Ovary (tissue), 10 donors: ENCODE measurements at places on chromosomes 5 and 9.

- DNase-seq = no peak
Measured at GRCh38 chr5:102971676-102972293, 148.2 kb downstream of the GIN1 start.

DNA sequence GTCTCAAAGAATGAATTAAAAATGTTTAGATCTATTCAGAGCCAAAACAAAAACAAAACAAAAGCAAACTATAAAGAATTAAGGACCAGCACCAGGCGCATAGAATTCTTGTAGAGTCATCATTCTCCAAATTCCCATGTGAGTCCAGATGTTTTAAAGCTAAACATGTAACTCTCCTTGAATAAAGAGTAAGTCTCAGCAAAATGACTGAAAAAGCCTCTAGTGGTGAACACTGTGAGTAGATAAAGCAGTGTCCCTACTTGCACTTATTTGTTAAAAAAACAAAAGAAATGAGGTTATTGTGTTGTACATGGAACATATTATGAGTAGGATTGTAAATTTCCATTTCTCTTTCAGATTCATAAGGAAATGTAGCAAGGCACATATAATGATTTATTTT lies 44.0 kb downstream of the NNT start:
- no peak for DNase-seq

DNA sequence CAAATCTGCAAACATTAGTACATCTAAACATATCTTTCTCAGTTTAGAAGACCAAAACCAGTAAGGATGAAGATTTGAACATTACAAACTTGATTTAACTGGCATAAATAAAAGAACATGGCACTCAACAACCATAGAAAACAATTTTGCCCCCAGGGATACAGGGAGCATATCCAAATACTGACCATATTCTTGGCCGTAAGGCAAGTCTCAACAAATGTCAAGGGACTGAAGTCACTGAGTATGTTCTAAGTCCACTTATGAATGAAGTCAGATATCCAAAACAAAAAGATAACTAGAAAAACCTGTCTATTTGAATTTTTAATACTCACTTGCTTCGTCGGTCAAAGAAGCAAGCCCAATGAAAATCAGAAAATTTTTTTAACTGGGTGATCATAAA lies 14.1 kb downstream of the FEM1C start:
- no peak for DNase-seq

GRCh38 chr5:173517648-173518047 lies 98.8 kb downstream of the BOD1 start:
- DNase-seq = no peak

DNA sequence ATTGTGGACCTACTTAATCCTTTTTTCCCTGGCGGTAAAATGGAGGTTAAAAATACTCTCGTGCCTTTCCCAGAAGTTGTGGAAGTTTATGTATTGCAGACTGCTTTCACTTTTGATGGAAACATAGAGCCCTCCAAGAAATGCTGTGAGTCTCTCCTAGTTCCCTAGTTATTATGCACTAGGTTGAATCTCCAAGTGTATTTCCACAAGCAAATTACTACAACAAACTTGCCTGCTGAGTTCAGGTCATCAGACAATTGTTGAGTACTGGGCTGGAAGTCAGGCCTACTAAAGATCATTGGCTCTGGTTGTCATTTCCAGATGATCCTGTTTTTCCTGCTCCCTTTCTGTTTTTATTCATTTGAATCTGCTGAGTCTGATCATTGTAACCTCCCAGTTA lies 104.1 kb downstream of the CD180 start:
- no peak for DNase-seq

DNA sequence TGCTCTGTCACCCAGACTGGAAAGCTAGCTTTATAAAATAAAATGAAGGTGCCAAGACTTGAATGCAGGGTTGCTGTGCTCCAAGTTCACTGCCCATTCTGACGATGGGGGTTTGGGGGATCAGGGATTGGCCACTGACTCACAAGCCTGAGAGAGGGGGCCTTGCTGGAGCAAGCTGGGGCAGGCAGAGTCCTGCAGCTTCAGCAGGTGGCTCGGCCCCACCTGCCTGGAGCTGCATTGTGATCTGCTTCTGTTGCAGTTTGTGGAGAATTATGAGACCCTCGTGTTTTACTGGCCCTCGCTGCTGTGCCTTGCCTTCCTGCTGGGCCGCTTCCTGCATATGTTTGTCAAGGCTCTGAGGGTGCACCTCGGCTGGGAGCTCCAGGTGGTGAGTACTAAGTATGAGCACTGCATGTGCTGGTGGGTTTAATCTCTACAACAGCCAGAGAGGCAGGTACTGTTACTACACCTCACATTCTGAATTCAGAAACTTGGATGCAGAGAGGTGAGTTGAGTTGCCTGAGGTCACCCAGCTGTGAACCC lies 31.1 kb upstream of the CCDC180 start:
- no peak for DNase-seq

GRCh38 chr5:169832845-169833244 lies 147.4 kb downstream of the INSYN2B start:
- no peak for DNase-seq

GRCh38 chr5:5726401-5726800 lies 303.9 kb downstream of the ICE1 start:
- no peak for DNase-seq

DNA sequence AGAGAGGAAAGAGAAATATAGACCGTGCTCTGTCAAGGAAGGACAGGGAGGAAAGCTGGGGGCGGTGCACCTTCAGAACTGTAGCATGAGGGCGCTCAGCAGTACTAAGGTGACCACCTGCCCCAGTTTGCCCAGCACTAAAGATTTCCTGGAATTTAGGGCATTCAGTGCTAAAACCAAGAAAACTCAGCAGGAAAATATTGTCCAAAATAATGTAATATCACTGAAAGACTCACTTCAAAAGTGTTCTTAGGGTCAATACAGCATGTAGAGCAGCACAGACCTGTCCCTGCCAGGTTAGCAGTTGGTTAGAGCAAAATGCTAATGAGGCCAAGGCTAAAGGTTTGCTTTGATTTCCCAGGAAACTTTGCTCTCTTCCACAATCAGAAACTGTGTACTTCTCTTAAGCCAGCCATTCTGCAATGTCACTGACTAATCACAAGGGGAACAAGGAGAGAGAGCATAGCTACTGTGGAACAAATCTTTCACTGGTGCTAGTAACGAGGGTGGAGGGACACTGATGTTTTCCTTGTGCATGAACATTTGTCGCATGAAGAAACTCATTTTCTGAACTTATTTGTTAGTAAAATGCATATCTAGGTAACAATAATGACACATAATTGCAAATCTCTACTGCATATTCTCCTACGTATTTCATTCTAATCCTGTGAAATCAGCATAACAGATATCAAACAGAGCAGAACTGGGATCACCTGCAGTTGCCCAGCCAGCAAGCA lies 53.0 kb upstream of the GRAMD2B start:
- no peak for DNase-seq

DNA sequence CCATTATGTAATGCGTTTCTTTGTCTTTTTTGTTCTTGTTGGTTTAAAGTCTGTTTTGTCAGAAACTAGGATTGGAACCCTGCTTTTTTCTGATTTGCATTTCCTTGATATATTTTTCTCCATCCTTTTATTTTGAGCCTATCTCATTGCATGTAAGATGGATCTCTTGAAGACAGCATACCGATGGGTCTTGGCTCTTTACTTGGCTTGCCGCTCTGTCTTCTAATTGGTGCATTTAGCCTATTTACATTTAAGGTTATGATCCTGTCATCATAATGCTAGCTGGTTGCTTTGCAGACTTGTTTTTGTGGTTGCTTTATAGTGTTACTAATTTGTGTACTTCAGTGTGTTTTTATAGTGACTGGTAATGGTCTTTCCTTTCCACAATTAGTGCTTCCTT lies 13.3 kb upstream of the CDKN2B start:
- DNase-seq = no peak

DNA sequence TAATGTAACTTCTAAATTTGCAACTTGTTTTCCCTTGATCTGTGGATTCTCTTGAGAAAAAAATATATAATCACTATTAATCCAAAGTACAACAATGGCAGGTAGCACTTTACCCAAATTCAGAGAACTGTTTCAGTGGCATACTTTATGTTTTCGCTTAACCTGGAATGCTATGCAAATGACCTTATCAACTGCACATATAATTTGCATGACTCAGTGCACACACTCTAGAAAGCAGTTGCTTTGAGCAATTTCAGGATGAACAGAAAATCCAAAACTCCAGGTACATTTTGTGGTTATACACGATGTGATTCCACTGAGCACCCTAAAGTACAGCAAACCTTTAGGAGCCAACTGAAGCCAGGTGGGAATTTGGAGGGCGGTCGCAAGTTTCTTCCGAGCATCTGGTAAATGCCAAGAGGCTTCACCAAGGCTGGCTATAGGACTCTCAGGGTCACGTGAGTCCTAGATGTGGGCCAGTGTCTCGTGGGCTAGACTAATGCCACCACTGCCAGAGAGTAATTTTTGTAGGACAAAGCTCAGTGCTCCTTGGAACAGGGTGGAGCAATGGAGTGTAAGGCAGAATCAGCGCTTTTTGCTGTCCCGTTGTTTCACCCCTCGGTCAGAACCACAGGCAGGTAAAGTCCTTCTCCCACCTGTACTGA lies 37.3 kb downstream of the DMGDH start:
- no peak for DNase-seq

- DNase-seq = no peak
Measured at GRCh38 chr5:26326153-26326759, 712.1 kb downstream of the CDH9 start.

- no peak for DNase-seq
Measured at GRCh38 chr5:33311893-33312292, 128.9 kb upstream of the TARS1 start.

- DNase-seq = no peak
Measured at GRCh38 chr5:33685873-33686755, 205.7 kb downstream of the ADAMTS12 start.

DNA sequence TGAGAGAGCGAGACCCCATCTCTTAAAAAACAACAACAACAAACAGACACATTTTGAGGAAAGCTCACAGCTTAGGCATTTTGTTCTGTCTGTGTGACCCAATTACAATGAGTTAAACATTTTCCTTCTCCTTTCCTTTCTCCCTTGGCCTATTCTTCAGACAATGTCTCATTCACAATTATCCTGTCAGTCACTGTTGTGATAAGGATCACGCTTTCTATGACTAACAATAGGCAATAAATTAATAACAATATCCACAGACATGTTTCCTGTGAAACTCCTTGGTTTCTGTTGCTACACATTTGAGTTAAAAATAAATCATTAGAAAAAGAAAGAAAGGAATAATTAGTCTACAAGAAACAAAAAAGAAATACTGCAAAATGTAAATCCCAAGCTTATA lies 19.8 kb upstream of the CARTPT start:
- no peak for DNase-seq

- DNase-seq = no peak
Measured at GRCh38 chr9:114327749-114328148, 1.9 kb upstream of the ORM2 start.

DNA sequence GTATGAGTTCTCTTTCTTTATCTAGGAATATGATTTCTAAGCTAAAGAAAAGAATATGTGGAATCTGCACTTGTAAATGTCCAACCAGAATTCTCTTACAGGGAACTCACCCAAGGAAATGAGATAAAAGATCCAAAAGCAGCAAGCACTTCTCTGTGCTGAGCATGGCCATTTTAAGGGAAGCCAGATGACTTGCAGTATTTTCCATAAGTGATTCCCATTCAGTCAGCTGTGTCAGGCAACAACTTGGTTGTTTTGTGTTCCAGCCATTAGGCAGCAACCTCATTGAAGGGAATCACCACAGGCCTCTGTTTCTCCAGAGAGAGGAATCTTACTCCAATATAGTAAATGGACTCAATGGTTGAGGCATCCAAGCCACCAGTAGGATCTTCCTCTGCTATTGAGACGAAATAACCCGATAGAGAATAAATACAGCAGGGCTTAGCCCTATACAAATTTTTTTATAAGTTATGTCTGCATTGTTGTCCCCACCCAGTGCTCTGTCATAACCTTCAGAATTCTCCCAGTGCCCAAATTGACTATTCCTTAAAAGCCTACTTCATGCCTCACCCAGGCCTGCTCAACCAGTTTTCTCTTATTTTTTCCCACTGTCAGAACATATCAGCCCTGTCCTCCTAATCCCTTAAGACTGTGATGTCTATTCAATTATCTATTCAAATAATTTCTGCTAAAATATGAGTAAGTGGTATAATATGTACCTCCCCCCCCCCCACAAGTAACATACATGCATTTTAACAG lies 236.6 kb downstream of the PJA2 start:
- DNase-seq = no peak

DNA sequence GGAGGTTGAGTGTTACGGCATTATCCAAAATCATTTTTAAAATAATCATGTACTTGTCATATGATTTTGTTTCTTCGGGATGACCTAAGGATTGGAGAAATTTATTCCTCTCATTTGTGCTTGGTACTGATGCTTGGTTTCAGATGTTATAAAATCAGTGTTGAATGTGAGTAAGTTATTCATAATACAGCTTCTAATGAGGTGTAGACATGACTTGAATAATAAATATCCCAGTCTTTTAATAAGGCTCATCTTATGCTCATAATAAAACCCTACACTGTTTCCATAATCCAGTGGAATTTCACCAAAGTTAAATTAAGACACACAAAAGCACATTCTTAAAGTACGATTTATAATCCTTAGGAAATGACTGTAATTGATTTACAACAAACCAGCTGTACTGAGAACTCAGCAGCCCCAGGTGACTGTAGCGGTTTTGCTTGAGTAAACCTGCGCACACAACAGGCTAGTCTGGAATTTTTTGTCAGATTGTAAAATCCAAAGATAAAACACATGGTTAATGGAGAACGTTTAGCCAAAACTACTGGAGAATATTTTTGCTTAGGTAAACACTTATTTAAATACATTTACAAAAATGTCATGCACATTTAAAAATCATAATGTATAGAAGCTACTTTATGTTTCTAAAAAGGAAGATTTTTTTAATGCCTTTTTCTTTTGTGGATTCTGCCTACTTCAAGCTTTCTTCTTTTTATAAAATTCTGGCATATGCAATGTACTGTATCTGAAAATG lies 609.8 kb upstream of the GRAMD2B start:
- DNase-seq = no peak

GRCh38 chr5:73450672-73451223 lies 2.2 kb upstream of the FOXD1 start:
- DNase-seq = no peak

DNA sequence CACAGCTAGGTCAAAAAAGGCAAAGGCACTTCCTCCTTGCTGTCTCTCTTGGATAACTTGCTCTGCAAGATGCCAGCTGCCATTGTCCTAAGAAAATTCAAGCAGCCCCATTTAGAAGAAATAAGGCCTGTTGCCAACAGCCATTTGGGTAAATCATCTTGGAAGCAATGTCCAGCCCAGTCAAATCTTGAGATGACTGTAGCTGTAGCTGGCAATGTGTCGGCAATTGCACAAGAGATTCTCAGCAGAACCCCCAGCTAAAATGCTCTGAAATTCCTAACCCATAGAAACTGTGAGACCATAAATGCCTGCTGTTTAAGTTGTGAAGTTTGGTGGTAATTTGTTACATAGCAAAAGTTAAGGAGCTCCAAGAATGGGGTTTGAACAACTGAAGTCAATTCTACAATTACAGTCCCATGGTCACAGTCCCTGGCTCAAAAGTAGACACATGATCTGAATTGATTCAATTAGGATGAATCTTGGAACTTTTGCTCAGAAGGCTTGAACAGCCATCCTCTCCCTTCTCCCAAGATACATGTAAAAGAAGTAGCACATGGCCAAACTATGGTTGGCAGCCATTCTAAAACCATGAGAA lies 151.1 kb downstream of the MPDZ start:
- DNase-seq = no peak
